Activated CD4-positive, alpha-beta memory T cell treated with anti-CD3 and anti-CD28 coated beads for 36 hours (primary cell): ENCODE measurements at places on chromosomes 2 and 18. TPM values are rescaled to one million over a fixed set of nuclear protein-coding genes. Genes with fewer than 3 reads are reported as not detected.

CGREF1 gene
- total RNA-seq = 2.7 TPM

ATG9A gene
- 39.5 TPM for total RNA-seq

TRABD2A gene
- total RNA-seq = 29.6 TPM

STAT4 gene
- 52.6 TPM for total RNA-seq

DRC1 gene
- total RNA-seq = not detected

SLC4A3 gene
- not detected for total RNA-seq

PRKD3 gene
- total RNA-seq = 22.5 TPM

RAB6C gene
- not detected for total RNA-seq

C2orf78 gene
- total RNA-seq = not detected

MLPH gene
- total RNA-seq = not detected

HAAO gene
- total RNA-seq = not detected

CAPN13 gene
- total RNA-seq = not detected

HRH4 gene
- total RNA-seq = 0.43 TPM

INHBB gene
- not detected for total RNA-seq

SPATA3 gene
- 0.53 TPM for total RNA-seq

FZD7 gene
- total RNA-seq = 0.62 TPM
